T-helper 1 cell (primary cell): ENCODE measurements at places on chromosomes 6 and 20.

GRCh38 chr20:51528263-51529027, 14.1 kb downstream of the NFATC2 start:
- peak; percentile 42 for DNase-seq

GRCh38 chr6:37668251-37668650, 29.4 kb downstream of the MDGA1 start:
- no peak for DNase-seq

DNA sequence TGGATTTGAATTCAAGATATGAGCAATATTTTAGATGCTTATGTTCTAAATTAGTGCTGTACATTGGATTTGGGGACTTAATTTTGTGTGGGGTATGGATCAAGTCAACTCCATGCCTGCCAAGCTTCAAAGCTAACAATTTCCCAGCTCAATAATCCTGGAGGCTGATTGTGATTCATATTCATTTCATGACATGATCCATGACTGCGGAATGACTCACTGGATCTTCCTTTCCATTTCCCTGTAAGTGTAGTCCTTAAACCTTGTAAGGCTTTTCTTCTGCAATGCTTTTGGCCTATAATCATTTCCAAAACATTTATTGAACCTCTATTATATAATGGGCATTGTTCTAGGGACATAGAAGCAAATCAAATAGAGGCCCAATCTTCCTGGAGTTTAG, 44.7 kb upstream of the CCN2 start:
- no peak for DNase-seq

- DNase-seq, result no peak
Observed at GRCh38 chr20:16930656-16931055, 182.5 kb downstream of the OTOR start.

DNA sequence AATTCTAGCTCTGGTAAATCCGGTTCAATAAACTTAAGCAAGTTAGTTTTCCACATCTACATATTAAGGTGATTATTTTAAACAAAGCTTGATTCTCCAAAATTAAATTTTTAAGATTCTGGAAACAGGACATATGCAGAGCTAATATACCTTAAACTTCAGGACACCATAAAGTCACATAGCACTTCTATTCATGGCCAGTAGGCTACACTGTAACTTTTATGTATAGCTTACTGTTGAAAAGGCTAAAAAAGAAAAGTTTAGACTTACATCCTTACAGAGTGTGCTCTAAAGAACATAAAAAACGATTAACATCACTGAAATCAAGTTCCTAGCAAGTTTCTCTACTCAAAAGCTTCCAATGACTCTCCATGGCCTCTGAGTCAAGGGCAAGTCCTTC, 224.7 kb downstream of the PTPRK start:
- DNase-seq, result no peak

DNA sequence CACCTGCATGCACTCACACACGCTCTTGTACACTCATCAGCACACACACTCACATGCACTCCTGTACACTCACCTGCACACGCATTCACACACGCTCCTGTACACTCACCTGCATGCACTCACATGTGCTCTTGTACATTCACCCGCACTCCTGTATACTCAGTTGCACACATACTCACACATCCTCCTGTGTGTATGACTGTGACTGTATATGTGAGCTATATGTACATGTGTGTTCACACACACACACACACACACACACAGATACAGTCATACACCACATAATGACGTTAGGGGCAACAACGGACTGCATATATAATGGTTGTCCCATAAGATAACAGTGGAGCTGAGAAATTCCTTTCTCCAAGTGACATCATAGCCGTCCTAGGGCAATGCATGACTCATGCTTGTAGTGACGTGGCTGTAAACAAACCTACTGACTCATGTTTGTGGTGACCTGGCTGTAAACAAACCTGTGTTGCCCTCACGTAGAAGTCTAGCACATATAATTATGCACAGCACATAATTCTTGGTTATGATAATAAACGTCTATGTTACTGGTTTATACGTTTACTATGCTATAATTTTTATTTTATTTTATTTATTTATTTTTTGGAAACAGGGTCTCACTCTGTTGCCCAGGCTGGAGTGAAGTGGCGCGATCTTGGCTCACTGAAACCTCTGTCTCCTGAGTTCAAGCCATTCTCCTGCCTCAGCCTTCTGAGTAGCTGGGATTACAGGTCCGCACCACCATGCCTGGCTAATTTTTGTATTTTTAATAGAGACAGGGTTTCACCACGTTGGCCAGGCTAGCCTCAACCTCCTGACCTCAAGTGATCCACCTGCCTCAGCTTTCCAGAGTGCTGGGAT, 22.8 kb upstream of the TAF4 start:
- DNase-seq, result no peak

GRCh38 chr6:10278746-10279145, 136.1 kb downstream of the TFAP2A start:
- no peak for DNase-seq

DNA sequence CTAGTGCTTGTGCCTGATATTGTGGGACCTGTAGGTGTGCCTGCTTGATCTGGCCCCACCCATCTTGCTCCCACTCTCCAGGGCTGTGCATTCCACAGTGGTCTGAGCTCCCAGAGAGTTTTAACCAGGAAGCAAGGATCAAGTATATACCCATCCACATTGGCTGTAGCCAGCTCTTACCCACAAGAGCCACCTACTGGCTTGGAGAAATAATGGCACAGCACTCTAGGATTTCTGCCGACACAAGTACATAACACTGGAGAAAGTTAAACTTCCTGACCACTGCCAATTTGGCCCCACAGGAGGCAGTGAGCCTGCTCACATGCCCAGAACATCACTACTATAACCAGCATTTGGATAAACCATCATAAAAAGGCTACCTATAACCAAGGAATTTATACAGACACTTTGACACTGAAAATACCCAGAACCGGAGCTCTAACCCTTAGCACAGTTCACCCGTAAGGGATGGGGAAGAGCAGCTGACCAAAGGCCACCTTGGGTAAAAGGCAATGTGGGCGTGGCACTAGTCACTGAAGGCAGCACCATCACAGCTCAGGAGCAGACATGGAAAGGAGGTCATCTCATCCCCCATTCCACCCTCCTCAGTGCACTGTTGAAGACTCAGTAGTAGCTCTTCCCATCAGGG, 440.4 kb downstream of the BTBD3 start:
- no peak for DNase-seq
